OCI-LY7 (cell line): ENCODE measurements at places on chromosomes 2 and 18.

- no peak for DNase-seq
Measured at GRCh38 chr2:235858881-235859280, 309.3 kb downstream of the GBX2 start.

DNA sequence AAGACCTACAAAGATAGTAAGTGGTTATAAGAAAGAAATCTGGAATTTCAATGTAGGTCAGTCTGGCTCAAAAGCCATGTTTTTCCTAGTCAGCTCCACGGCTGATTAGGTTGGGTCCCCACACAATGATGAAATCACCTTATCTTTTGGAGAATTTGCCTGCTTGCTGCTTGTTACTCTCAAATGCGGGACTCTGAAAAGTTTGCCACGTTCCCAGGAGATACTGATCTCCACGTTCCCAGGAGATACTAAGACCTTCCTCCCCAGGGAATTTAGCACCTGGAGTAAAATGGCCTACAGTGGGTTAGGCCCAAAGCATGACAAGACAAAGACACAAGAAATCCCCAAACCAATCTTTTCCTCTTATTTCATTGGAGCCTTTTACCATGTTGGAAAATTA, 449.6 kb downstream of the TNS1 start:
- no peak for DNase-seq

DNA sequence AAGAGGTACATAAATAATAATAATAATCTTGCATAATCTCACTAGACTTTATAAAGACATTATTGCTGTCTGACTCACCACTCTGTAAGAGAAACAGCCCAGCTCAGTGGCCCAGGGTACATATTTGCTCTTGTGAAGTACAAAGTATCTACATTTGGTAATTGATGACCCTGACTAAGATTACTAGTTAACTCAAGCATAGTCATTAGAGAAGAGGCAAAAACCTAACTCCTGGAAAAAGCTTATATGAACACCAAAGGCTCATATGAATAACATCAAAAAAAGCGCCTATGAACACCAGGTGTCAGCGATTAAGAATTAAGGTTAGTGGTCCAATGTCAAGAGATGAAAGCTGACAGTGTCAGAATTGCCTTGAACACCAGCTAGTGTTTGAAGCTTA, 38.4 kb downstream of the RAD51AP2 start:
- no peak for DNase-seq

DNA sequence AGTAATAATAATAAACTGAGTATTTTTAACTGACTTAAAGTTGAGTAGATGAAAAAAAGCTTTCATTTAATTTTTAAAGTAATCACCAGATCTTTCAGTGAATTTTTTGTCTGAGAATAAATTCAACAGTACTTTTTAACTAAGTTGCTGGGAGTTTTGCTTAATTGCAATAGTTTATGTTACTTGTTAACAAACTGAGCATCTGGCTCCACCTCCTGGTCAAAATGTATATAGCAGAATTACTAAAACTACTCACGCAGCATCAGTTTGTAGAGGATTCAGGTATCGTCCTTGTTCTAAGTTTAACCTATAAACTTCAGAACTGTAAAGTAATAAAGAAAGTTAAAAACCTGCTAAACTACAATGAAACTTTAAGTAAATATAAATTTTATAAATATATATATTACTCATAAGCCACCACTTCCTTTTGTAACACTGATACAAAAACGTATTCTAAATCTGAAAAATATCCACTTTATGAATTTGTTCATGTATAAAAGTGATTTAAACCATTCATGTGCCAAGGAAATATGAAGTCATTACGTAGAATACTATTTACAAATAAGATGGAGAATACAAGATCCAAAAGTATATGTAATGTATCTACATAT, 21.3 kb downstream of the NOL10 start:
- peak; percentile 75 for DNase-seq

DNA sequence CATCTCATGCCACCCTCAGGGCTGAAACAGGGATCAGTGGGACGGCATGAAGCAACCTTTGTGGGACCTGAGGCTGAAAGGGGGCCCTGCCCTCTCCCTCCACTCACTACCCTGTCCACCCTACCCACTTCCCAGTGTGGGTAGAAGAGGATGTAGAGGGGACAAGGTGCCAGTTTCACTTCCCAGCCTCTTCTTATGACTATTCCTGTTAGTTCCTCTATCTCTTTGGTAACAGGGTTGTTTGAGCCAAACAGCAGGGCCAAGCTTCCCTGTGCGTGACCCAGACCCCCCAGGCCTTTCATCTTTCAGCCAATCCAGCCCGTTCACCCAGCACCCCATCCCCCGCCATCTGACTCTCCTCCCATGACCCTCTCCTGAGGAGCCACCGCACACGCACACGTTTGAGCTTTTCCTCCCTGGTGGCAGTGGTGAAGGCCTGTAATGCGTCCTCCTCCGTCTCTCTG, 82.3 kb downstream of the STPG4 start:
- peak; percentile 14 for DNase-seq

DNA sequence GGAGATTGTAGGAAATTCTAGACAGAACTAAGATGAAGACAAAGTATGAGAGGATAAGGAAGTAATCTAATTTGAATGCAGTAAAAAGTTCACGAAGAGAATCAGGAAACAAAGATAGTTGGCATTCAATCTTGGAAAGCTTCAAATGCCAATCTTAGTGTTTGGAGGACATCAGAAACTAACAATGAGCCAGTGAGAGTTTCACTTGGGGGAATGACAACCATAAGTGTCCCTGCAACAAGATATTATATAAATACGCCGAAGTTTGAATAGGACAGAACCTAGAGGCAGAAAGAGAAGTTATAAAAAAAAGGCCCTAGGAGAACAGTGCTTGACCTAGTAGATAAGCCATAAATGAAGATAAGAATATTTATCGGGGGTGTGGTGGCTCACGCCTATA, 11.1 kb downstream of the SNRPG start:
- no peak for DNase-seq

DNA sequence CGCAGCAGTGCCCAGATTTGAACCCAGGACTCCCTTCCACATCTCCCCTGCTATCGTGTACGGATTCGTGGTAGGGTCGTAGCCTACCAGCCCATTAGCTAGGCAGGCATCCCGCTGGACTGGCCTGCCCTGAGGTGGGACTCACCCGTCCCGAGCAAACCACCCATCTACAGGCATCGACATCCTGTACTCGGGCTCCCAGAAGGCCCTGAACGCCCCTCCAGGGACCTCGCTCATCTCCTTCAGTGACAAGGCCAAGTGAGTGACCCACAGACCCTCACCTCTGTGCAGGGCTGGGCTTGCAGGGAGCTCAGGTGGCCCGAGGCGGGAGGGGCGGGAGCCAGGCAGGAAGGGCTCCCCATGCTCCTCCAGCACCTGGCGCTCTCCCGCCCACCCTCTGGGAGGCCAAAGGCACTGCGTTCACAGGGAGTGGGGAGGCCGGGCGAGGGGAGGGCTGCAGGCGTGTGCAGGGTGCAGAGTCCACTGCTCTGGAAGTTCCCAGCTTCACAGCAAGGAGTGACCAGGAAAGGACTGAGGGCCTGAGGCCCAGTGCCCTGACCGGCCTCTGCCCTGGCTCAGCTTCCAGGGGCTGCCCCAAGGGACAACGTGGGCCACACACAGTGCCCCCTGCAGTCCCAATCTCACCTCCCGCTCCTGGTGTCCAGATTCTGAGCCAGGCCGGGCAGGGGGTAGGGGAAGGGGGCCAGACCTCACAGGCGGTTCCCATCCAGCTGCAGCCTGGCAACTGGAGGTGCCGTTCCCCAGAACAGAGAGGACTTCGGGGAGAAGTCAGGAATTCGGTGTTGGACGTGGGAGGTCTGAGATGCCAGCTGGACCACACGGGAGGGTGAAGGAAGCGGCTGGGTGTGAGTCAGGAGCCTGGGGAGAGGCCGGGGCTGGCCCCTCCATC, 5.4 kb downstream of the AGXT start:
- DNase-seq: no peak

- no peak for DNase-seq
Measured at GRCh38 chr2:216951171-216951570, 91.3 kb upstream of the TNP1 start.

DNA sequence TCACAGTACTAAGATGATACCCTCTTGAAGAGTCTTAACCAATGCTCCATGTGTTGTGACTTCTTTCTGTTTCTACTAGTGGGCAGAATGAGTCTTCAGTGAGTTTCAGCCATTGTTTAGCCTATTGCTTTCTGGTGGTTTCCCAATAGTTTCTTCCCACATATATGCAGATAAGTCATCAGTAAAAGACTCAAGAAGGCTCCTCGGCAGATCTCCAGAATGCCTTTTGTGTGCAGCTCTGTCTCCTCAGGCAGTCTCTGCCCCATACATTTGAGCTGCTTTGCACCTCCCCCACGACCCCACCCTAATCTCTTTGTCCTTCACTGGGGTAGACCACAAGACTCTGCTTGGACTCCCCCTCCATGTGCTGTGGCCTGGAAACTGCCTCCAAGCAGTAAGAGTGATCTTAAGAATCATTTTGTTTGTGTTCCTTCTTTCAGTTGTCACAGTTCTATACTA, 71.6 kb upstream of the CHRNA1 start:
- DNase-seq: no peak

- DNase-seq: no peak
Measured at GRCh38 chr2:72990695-72991438, 73.5 kb downstream of the EMX1 start.

GRCh38 chr2:164906947-164907346, 48.4 kb downstream of the SLC38A11 start:
- no peak for DNase-seq

DNA sequence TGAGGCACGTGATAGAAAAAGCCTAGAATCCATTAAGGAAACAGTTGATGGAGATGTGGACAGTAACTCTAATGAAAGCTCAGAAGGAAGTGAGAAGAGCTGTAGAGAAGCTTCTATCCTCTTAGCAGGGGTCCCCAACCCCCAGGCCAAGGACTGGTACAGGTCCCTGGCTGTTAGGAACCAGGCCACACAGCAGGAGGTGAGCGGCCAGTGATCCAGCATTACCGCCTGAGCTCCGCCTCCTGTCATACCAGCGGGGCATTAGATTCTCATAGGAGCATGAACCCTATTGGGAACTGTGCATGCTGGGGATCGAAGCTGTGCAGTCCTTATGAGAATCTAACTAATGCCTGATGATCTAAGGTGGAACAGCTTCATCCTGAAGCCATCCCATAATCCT, 8.7 kb upstream of the IMP4 start:
- DNase-seq: no peak
